ENCODE measurements at places on chromosomes 1 and 21.

- no peak for DNase-seq
These were observed 48.2 kb downstream of the RASSF5 start for GRCh38 chr1:206555473-206555935.

GRCh38 chr1:66761221-66761620 is 9.0 kb downstream of the DYNLT5 start:
- no peak for DNase-seq

- DNase-seq, result no peak
These were observed at the start of gene GJC2 for GRCh38 chr1:228149406-228150119. Gene GJC2, plus strand, starts transcription at chr1:228149930. Its CDS starts 7,829 bp downstream, at chr1:228157759.

DNA sequence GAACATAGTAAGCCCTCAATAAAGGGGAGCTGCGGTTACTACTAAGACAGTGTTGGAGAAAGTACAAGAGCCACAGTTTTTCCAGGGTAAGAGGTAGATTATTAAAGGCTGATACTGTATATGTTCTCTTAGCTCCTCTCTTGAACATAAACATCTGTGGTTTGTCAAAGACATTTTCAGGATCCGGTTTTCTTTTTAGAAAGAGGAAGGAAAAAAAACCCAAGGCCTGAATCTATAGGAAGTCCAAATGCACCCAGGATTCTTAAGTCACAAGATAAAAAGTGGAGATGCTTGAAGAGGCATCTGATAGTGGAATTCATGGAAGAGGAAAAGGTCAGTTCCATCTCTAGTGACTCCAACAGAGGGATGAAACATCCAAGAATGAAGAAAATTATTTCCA is 24.6 kb upstream of the SLC45A3 start:
- DNase-seq, result no peak

GRCh38 chr1:77387553-77387952 is 105.7 kb downstream of the AK5 start:
- no peak for DNase-seq

DNA sequence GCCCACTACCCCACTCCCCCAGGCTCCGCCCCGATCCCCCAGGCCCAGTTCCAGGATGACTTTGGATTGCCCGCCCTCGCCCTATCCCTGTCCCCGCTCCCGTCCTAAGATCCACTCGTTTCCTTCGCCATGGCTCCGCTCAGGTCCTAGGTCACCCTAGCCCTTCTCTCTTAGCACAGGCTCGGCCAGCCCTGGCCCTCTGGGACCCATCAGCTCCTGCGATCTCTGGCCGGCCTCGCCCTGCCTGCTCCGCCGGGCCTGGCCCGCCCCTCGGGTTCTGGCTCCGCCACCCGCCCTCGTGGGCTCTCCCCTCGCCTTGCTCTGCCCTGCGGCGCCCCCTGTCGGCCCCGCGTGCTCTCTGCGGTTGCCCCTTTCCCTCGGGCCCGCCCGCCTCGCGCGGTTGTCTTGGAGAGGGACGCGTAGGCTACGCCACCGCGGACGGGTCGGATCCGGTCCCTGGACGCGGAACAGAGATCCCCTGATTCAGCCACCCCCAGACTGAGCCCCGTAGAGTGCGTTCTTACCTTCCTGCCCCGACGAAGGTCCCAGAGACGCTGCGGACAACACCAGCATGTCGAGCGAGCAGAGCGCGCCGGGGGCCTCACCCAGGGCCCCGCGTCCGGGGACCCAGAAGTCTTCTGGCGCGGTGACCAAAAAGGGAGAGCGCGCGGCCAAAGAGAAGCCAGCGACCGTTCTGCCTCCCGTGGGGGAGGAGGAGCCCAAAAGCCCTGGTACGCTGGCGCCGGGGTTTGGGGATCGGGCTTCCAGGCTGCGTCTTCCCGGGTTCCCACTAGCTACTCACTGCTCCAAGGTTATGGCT is at the start of gene LRRC71:
LRRC71 (plus strand) TSS at position 400 of the 820 bp plus-strand sequence; CDS start at position 572, 172 bp downstream.
- no peak for DNase-seq

All from NCI-H1417 treated with DMSO at 0.1 percent for 48 hours (cell line).